Caki2 (cell line): ENCODE measurements at places on chromosomes 6 and 20. TPM values are rescaled to one million over a fixed set of nuclear protein-coding genes. Genes with fewer than 3 reads are reported as not detected.

The DSP gene
- total RNA-seq = 18.4 and 20.9 TPM in 2 replicates

The DPPA5 gene
- total RNA-seq = not detected in 2 replicates

The HLA-B gene
- 379 and 544 TPM in 2 replicates for total RNA-seq

The LAMP5 gene
- total RNA-seq = not detected in 2 replicates

The C2 gene
- total RNA-seq = 3.2 and 7.7 TPM in 2 replicates

The FAM209B gene
- total RNA-seq = not detected in 2 replicates

The LTA gene
- not detected in 2 replicates for total RNA-seq

The C6orf132 gene
- total RNA-seq = 1.6 and 7.2 TPM in 2 replicates

The C6orf141 gene
- not detected in 2 replicates for total RNA-seq

The VGLL2 gene
- not detected in 2 replicates for total RNA-seq

The PTK6 gene
- 3.2 and 4.4 TPM in 2 replicates for total RNA-seq

The C20orf202 gene
- not detected in 2 replicates for total RNA-seq

The MAPK13 gene
- 1.5 and 1.7 TPM in 2 replicates for total RNA-seq

The TSHZ2 gene
- 0.23 and 4.1 TPM in 2 replicates for total RNA-seq
